Activated T-helper 1 cell treated with anti-CD3 and anti-CD28 coated beads, Interleukin-2, amount 50 U/mL, for 16 hours (primary cell): ENCODE measurements at places on chromosomes 11 and 22.

DNA sequence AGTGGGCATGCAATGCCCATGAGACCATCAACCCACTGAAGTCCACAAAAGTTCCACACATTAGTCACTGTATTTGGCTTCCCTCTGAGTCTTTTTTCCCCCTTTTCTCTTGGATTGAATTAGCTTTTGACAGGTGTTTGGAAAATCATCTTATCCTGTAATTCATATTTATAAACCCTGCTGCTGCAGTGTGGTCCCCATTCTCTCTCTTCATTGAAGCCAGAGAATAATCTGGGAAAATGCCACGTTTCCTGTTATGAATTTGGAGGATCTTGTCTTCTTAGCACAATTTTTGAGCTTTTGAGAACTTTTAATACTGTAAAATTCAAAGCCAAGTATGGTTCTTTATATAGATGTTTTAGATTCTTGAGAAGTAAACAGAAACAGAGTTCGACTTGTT is 84.8 kb downstream of the UVRAG start:
- DNase-seq, result no peak

GRCh38 chr11:87740968-87741367 is 434.3 kb downstream of the RAB38 start:
- DNase-seq, result no peak

DNA sequence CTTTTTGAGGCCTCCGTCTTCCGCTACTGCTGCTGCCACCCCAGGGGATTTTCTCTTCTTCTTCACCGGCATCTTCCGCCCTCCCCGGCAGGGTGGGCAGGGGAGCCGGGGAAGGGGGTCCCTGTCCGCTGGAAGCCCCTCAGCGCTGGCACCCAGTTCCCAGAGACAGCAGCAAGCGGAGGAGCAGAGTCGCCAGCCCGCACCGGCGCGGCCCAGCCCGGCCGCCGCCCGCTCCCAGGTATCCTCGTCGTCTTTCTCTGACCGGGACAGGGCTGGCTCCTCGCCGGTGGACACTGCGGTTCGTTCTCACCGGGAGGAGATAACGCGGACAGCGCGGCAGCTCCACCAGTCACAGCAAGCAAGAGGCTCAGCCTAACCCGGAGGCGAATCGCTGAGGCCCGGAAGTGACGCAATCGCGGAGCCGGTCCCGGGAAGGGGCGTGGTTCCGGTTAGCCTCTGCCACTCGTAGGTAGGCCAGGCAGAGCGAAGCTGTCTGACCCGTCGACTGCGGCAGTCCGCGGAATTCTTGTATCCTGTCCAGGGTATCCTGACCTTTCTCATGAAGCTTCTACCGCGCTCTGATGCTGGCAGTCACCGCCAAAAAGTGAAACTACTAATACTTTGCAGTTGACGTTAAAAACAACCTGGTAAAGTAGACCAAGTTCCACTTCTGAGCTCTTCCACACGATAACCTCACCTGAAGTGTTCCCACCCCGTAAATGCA is at the start of gene DCUN1D5:
DCUN1D5 (minus strand) TSS at position 360 of the 724 bp plus-strand sequence; CDS start at position 72, 288 bp downstream.
- DNase-seq, result peak; percentile 91

- no peak for DNase-seq
These were observed 104.7 kb upstream of the OR4B1 start for GRCh38 chr11:48111891-48112290.

- peak; percentile 70 for DNase-seq
These were observed 11.1 kb upstream of the TAB1 start for GRCh38 chr22:39388261-39389011.

- DNase-seq, result no peak
These were observed 31.3 kb downstream of the TSKU start for GRCh38 chr11:76814414-76814813.

- DNase-seq, result no peak
These were observed 737 bp upstream of the TYR start for GRCh38 chr11:89176938-89177337.

GRCh38 chr11:96014217-96014616 is 90.3 kb upstream of the MTMR2 start:
- DNase-seq, result no peak

DNA sequence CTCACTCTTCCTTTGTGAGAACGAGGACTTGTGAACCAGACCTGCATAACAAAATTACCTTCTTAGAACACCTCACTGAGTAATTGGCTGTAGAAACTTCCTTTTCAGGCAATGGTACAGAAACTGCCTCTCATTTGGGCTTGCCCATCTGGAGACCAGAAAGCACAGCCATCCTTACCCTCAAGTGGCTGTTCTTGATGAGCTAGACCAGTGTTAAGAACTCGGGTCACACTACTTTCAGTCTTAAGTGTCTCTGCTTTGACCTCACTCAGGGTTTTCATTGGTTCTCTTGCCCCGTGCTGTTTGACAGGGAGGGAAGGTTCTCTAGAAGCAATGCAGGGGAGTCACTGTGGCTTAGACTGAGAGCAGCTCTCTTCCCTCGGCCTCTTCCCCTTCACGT is 29.3 kb downstream of the NAT10 start:
- no peak for DNase-seq

- no peak for DNase-seq
These were observed 94.4 kb downstream of the SLC1A2 start for GRCh38 chr11:35324981-35325380.

DNA sequence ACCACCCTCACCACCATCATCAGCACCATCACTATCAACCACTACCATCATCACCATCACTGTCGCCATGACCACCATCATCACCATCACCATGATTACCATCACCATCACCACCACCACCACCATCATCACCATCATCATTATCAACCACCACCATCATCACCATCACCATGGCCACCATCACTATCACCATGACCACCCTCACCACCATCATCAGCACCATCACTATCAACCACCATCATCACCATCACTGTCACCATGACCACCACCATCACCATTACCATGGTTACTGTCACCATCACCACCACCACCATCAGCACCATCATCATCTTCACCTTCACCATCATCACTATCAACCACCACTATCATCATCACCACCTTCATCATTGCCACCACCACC is 183.4 kb downstream of the SHANK2 start:
- no peak for DNase-seq

DNA sequence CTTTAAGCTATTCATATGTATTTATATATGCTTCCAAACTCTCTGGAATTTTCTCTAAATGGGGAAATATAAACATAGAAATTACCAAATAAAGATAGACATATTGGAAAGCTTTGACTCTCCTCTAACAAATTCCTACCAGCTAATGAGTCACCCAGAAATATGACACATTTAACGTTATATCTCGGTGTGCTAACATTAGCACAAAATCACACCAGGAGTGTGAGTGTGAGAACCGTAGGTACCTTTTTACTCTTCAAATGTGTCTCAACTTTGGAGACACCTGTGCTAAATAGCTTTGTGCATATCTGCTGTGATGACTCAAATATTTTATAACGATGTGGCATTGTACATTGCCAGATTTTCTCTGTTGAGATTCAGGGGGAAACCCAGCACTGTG is 714.4 kb downstream of the METTL15 start:
- DNase-seq, result no peak

- no peak for DNase-seq
These were observed 888.9 kb downstream of the BRD1 start for GRCh38 chr22:48938741-48939140.

DNA sequence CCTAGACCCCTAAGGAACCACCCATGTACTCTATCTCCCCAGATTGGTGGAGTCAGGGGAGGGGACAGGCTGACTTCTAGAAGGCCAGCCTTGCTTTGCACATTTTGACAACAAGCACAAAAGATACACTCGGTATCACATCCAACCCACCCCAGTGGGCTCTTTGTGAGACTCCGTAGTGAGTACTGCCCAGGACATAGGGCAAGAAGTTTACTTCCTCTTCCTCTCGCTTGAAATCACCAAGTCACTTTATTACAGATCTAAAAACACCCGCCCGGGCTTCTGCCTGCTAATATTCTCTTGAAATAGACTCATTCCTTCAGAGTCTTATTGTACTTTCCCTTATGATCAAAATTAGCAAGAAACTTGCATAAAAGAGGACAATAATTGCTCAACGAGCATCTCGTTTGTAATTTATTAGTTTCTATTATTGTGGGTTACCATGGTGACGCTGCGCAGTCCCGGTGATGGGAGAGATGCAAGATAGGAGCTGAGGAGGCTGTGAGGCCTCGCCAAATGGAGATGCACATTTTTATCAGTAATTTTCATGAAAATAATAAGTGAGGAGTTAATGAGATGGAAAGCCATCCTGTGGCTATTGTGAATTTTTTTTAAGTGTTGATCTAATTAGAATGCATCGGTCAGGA is 96.9 kb downstream of the FEZ1 start:
- no peak for DNase-seq

DNA sequence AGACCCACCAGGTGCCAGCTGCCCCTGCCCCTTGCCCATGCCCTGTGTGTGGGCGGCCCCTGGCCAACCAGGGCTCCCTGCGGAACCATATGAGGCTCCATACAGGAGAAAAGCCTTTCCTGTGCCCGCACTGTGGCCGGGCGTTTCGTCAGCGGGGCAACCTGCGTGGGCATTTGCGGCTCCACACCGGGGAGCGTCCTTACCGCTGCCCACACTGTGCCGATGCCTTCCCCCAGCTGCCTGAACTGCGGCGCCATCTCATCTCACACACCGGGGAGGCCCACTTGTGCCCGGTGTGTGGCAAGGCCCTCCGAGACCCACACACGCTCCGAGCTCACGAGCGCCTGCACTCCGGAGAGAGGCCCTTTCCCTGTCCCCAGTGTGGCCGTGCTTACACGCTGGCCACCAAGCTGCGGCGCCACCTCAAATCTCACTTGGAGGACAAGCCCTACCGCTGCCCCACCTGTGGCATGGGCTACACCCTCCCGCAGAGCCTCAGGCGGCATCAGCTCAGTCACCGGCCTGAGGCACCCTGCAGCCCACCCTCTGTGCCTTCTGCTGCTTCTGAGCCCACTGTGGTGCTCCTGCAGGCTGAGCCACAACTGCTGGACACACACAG is 4.3 kb downstream of the ZNF408 start:
- no peak for DNase-seq

DNA sequence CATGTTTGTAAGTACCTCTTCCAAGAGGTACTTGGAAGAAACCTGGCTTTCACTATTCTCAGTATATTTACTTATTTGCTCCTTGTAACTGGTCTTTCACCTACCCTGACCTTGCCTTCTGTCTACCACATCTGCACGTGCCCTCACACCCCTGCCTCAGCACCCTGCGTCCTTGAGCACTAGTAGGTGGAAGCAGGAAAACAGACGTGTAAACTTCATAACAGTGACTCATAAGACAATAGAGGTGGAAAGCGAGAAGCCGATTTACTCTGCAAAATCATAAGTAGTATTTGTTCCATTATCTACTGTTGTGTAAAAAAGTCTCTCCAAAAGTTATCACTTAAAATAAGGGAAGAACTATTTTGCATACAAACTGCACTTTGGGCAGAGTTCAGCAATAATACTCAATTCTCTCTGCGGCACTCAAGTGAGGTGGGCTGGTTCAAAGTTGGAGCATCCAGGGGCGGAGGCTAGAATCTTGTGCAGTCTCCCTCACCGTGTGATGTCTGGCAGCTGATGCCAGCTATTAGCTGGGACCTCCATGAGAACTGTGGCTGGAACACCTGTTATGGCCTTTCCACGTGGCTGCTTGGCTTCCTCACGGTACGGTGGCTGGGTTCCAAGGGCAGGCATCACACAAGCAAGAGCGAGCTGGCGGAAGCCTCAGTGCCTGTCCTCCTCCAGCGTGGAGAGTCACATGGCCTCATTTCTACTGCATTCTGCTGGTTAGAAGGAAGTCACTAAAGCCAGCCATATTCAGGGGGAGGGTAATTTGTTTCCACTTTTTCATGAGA is 30.4 kb downstream of the PACS1 start:
- DNase-seq, result peak; percentile 31

- DNase-seq, result no peak
These were observed 44.2 kb downstream of the LMO1 start for GRCh38 chr11:8219257-8220021.

DNA sequence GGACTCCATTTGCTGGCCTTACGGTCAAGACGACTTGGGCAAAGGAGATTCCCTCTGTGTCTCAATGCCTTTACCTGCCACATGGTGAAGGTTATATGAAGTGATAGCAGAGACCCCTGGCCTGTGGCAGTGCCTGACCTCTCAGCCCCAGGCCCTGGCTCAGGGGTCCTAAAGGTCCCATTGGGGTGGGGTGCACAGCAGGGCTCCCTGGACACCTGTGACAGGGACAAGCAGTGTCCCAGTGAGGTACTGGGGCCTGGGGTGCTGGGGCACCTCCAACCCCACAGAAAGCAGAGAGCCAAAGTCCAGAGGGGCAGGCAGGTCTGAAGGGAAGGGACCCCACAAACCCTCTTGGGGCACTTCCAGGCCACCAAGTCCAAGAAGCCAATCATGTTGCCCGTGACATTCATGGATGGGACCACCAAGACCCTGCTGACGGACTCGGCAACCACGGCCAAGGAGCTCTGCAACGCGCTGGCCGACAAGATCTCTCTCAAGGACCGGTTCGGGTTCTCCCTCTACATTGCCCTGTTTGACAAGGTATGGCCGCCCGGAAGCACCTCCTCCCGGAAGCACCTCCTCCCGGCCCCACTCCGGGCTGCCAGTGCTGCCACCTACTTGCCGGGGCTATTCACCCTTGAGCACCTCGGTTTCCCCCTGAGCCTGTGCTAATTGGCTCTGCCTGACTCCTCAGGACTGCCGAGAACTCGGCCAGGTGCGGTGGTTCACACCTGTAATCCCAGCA is 62.5 kb downstream of the MYO7A start:
- no peak for DNase-seq

GRCh38 chr11:128802358-128802981 is 64.6 kb downstream of the KCNJ1 start:
- DNase-seq, result no peak

DNA sequence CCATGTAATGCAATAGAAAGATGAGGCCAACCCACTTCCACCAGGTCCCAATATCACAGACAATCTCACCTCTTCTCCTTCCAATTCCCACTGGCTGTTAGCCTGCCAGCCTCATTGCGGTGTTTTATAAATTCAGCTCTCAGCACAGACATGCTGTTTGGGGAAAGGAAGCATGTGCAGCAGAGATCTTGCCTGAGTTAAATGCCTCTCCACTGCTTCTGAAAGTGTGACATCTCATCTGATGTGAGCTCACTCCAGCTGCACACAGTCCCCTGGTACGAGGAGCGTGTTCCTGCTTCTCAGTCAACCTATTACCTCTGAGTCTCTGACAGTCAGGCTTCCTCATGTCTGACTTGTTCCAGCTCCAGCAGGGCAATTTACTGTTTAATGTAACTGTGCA is 122.7 kb upstream of the GUCY1A2 start:
- DNase-seq, result no peak

DNA sequence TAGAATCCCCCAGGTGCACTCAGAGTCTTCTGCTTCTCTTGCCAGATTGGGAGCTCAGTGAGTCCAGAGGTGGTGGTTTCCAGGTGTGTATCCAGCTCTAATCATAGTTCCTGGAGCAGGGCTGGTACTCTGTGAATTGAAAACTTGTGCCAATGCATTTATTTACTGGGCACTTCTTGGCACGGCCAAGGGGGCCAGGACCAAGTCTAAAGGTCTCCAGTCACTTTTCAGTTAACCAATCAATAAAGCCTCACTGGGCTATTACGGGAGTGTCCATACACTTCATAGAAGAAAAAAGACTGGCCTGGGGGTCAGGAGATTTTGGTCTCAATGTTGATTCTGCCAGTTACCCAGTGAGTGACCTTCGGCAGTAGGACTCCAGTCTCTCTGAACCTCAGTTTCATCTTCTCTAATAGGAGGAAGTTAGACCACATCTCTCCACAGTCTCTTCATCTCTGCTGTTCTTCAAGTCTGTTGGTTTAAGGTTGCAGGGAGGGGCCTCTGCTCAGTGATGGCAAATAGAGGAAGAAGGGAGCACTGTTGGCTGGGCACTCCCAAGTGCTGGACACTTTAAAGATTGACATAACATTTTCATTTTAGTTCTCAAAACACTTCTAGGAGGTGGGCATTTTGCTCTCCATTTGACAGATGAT is 188.5 kb upstream of the E2F8 start:
- DNase-seq, result no peak

- DNase-seq, result no peak
These were observed 8.3 kb upstream of the ARHGEF17 start for GRCh38 chr11:73299751-73300150.
